Naive B cell (primary cell): ENCODE measurements at places on chromosomes 4 and X. TPM values are rescaled to one million over a fixed set of nuclear protein-coding genes. Genes with fewer than 3 reads are reported as not detected.

The CT45A3 gene
- not detected for polyA plus RNA-seq

The AKAP4 gene
- polyA plus RNA-seq = not detected

The CYLC1 gene
- not detected for polyA plus RNA-seq

The ARMCX2 gene
- polyA plus RNA-seq = 1.9 TPM

The TCEANC gene
- 14.1 TPM for polyA plus RNA-seq

DNA sequence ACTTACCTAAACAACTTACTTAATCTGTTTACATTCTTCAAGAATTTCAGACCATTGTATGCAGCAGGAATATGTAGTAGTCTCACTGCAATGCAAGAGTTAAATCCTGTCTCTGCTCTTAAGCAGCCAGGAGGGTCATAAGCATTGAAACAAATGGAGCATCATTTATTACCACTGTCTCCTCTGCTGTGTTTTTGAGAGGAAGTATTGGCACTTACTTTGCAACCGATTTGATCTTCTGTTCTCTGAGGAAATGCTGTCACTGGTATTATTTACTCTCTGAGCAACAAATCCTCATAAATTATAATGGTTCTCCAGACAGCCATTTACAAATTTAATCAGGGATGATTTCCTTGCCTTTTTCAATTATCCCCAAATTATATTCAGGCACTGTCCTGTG lies 1367.1 kb downstream of the STIM2 start:
- DNase-seq = no peak

GRCh38 chr4:85492336-85492735 lies 17.4 kb downstream of the ARHGAP24 start:
- DNase-seq = no peak

DNA sequence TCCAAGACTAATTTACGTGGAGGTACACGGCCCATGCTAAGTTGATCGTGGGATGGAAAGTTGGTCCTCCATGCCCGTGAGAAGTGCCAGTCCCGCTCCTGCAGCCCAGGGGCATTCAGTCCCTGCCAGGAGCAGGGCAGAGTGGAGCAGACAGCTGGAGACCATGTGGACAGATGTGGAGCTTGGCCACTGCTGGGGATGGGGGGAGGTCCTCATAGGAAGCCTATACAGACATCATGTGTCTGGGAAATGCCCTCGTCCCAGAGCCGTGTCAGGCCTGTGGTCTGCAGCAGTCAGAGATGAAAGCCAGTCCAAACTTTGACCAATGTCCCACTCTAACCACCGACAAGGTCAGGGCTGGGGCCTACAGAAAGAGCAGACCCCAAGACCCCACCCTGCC lies 118.4 kb downstream of the CPZ start:
- no peak for DNase-seq

DNA sequence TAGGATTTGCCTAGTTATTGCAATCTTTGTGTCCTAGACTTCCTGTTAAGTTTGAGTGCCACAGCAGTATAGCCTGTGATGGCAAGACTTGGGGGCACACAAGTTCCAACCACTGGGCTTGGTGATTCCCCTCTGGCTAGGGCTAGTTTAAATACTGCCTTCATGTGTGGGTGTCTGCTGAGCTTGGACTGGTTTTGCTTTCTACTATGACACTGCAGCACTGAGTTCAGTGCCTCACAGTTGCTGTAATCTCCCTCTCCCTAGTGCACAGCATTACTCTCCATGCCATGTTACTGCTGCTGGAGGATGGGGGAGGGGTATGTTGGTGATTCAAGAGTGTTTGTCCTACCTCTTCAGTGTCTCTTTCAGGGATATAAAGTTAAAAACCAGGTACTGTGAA lies 379.6 kb downstream of the IL15 start:
- no peak for DNase-seq

DNA sequence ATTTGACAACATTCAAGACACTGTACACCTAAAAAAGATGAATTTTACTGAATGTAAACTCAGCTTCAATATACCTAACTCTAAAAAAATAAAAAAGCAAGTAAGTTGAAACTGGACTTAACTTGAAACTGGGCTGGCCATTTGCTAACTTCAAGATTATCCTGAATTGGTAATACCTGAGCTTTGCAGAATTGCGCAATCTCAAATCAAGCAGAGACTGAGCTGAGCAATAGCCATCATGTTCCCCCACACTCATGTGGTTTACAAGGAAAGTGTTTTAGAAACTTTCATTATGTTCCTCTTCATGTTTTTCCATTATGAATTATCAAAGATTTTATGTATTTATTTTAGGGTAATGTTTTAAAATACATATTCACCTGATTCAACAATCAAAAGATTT lies 38.7 kb downstream of the ANXA5 start:
- DNase-seq = no peak

DNA sequence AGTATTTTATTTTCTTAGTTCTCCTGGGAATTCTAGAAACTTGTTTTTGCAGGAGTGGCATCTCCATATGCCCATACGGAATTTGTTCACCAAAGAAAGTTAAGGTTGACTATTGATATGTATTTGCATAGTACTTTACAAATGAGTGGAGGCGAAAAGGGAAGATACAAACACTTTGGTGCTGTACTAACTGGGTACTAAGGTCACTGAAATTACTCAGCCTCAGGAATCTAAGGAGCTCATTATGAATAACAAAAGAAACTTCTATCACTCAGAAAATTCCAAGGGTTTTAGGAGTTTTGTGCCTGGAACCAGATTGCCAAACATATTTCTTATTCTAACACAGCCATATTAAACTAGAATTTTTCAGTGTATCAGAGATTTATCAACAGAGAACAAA lies 27.4 kb upstream of the TMPRSS11B start:
- DNase-seq = no peak

DNA sequence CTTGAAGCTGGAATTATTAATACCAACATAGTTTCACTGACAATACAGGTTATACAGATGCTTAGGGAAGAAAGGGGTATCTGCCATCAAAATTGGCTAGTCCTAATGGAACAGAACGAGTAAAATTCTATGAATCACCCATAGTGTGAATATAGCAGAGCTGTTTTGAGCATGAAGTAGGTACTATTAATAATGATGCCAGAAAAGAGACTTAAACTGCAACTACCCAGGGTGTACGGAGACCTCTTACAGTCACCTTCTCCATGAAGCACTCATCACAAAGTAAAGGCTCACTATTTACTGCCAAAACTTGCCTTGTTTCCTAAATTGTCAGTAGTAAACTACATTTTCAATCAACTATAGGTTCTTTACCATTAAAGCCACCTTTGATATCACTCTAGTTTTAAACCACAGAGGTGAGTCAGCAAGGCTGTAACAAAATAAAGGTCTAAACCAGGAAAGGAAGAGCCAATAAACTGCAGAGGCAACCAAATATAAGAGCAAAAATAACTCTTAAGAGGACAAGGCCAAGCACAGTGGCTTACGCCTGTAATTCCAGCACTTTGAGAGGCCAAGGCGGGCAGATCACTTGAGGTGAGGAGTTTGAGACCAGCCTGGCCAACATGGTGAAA lies 114.4 kb downstream of the FRYL start:
- DNase-seq = no peak
